ENCODE measurements at places on chromosomes 2 and 18.

DNA sequence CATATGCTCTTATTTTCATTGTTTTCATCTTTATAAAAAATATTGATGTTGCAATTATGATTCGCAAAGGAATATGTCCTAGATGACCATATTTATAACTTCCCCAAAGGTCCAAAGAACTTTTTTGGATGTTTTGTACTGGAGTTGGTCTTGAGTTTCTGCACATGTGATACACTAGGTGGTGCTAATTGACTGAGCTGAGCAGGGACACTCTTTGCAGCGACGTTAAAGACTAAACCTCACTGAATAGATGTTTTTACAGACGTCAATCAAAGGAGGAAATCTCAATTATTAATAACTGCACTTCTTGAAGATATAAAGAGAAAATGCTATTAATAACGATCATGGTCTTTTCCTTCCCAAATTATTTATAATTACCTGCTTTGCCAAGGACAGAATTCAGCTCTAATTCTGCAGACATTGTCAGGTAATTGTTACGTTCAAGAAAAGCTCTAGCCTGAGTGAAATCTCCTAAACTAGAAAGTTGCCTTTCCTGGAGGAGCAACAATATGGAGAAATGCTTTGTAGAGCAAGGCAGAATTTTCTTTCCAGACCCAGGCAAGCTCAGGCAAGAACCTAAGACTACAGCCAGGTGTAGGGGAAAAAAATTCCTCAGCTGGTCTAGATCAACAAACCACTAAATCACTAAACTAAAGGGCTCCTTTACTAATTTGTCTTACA, 119.3 kb upstream of the RBBP8 start:
- no peak for DNase-seq

DNA sequence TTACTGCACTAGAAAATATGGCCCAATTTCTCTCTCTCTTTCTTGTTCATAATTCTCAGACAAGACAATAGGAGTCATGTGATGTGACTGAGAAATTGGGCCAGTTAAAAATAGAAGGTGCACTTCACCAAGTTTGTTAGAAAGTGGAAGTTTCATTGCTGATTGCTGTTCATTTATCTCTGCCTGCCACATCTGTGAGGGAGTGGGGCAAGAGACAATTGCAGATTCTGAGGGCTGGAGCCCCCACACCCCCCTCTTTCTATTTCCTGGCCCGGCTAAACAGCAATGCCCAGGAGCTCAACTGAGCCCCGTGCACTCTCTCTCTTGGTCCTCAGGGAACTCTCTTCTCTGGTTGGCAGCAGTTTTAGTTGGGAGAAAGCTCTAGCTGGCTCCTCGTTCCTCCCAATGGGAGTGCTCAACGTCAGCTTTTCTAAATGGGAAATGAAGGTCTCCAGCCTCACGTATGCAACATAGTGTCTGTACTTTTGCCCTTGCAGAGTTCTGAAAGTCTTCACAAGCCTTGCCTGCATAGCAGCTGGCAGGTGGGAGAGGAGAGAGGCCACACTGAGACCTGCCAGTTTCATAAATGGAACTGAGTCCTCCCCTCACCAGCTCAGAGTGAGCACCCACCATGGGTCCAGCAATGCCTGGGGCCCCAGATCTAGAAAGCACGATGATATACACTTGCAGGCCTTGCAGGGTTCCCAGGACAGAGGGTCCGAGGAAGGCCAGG, 115.7 kb downstream of the MYCN start:
- DNase-seq: peak; percentile 55

DNA sequence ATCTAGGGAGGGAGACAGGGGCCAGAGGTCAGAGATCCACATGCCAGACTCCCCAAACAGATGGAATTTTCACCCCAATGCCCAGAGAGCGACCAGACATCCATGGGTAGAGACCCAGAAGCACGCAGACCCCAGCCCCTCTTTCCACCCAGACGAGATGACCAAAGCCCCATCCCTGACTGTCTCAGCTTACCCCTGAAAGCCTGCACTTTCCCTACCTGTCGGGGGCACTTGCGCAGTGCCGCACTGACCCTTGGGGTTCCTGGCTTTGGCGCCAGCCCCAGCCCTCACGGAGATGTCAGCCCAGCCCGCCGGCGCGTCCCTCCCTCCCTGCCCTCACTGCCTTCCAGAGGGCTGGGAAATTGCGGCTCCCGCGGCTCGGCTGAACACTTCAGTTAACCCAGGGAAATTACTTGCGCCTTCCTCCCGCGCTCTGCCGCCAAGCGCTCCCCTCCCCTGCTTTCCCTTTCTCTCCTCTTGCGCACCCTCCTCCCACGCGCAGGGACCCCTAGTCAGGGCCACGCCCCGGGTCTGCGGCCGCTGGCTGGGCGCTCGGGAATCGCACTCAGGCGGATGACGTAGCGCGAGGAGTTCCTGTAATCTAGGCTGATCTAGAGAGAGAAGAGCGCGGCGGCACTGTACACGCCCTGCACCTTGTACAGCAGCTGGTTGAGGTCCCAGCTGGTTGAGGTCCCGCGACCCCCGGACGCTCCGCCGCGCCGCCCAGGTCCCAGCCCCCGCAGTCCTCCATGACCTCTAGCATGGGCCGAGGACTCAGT, 12.0 kb downstream of the ALPG start:
- no peak for DNase-seq

DNA sequence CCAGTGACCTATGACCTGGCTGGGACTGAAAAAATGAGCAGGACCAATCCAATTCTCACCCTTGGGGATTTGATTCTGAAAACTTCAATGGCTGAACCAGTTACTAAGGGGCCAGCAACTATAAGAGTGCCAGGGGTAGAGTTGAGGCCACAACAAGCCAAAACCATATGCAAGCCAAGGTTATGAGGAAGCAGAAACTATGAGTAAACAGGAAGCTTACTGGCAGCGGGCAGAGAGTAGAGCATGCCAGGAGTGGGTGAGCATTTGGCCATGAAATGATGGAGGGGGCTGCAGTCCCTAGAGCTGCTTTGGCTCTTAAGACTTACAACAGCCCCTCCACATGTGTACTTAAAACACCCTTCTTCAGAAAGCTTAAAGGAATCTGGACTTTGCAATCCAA, 82.4 kb downstream of the RBMS1 start:
- DNase-seq: no peak

Data from adrenal gland (tissue), 19 donors.